ENCODE measurements at places on chromosomes 3 and 15.

- DNase-seq = no peak
Measured at GRCh38 chr3:25460751-25461150, 32.7 kb downstream of the RARB start.

- no peak for DNase-seq
Measured at GRCh38 chr3:106302451-106303221, 433.8 kb upstream of the CBLB start.

DNA sequence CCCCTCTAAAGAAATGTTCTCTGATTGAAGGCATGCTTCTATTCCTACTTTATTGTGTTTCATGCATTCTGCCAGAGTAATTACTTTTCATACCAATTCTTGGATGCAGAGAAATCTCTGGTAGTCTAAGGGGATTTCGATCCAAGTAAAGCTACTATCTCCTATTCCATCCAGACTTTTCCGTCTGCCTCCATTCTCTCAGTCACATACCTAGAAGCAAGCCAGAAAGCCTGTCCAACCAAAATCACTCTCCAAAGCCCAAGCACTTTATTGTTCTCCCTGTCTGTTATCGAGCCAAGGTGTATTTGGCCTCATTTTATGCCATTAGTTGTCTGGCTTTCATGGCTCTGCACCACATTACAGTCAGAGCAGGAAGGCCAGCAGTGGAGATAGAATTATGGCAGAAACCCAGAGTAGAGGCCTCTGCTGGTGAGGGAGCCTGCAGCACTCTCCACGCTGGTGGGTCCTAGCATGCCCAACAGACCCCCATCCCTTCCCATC, 95.9 kb downstream of the SLC49A4 start:
- no peak for DNase-seq

DNA sequence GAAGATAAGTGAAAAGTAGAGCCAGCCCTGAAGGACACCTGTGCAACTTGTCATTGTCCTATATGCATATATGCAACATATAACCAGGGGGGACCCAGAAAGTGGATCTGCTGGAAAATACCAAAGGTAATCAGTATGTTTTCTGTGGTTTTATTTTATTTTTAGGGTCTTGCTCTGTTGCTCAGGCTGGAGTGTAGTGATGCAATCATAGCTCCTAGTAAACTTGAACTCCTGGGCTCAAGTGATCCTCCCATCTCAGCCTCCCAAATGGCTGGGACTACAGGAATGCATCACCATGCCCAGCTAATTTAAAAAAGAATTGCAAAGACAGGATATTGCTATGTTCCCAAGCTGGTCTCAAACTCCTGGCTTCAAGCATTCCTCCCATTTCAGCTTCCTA, 18.0 kb upstream of the ALDH1A2 start:
- no peak for DNase-seq

- no peak for DNase-seq
Measured at GRCh38 chr15:63365273-63365680, 16.4 kb downstream of the CA12 start.
